ENCODE measurements at places on chromosomes 4 and X.

- DNase-seq = no peak
Measured at GRCh38 chr4:100063355-100063754, 113.3 kb upstream of the H2AZ1 start.

GRCh38 chr4:82777857-82778525 is 20.6 kb downstream of the SCD5 start:
- no peak for DNase-seq

- DNase-seq = no peak
Measured at GRCh38 chrX:39950018-39950688, 147.6 kb downstream of the BCOR start.

GRCh38 chrX:93594780-93595179 is 78.6 kb downstream of the NAP1L3 start:
- no peak for DNase-seq

- DNase-seq = no peak
Measured at GRCh38 chr4:161702287-161702686, 461.5 kb downstream of the FSTL5 start.

- DNase-seq = no peak
Measured at GRCh38 chr4:34972189-34972588, 1272.1 kb downstream of the ARAP2 start.

- DNase-seq = no peak
Measured at GRCh38 chr4:119211867-119212233, 663 bp upstream of the USP53 start.

Data from stimulated activated CD4-positive, alpha-beta T cell treated with anti-CD3 and anti-CD28 coated beads, Interleukin-15, amount 100 ng/mL, for 1 hour (primary cell).